ENCODE measurements at places on chromosomes 3 and 15.

- no peak for DNase-seq
Measured at GRCh38 chr3:133527081-133527715, 46.3 kb upstream of the CDV3 start.

DNA sequence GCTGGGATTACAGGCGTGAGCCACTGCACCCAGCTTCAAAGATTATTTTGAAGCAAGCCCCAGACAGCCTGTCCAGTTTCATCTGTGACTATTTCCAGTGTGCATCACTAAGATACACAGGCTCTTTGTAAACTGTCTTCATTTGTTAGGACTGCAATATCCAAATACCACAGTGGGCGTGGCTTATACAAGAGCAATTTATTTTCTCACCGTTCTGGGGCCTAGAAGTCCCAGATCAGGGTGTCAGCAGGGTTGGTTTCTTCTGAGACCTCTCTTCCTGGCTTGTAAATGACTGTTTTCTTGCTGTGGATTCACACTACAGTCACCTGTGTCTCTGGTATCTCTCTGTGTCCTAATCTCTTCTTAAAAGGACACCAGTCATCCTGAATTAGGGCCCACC, 59.7 kb downstream of the RLBP1 start:
- no peak for DNase-seq

GRCh38 chr15:98884894-98885293, 122.7 kb downstream of the PGPEP1L start:
- no peak for DNase-seq

DNA sequence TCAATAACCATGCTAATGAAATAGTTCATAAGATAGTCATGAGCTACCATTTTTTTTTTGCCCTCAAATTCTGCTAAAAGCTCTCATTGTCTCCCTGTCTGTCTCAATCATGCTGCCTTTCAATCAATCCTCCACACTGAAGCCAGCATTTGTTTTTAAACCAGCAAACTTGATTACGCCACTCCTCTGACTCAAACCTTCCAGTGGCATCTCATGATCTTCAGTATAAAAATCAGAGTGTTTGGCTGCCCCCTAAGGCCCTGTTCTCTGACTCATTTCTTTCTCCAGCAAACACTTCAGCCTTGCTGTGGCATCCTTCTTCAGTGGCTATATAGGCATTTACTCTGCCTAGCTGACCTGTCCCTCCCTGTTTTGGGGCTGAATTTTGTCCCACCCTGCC, 36.0 kb upstream of the EOMES start:
- no peak for DNase-seq

DNA sequence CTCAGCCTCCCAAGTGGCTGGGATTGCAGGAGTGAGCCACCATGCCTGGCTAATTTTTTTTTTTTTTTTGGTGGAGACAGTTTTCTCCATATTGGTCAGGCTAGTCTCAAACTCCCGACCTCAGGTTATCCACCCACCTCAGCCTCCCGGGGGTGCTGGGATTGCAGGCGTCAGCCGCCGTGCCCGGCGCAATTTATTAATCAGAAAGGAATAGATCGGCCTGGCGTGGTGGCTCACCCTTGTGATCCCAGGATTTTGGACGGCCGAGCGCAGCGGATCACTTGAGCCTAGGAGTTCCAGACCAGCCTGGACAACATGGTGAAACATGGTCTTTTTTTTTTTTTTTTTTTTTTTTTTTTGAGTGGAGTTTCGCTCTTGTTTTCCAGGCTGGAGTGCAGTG, 13.3 kb upstream of the GOLGA8M start:
- no peak for DNase-seq

DNA sequence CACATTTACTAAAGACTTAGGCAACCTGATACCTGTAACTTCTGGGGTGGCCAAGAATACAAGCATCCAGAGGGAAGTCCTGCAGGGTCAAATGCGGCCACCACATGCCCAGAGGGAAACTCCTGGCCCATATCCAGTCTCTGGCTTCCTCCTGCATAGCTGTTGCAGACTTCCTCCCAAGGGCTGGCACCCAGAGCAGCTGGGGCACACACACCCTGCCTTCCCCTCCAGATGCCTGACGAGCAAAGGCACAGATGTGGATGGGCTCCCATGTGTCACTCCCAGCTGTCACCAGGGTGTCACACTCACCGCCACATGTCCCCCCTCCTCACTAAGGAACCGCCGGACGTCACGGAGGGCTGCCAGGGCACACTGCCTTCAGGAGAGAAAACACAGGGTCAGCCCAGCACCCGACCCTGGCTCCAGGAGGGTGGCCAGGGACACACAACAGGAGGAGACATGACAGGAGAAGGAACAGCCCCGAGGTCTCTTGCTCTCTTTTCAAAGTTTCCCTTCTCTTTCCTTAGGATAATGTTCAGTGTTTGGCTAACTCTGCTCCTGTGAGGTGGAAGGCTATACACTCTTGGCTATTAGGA, 13.2 kb downstream of the PFKFB4 start:
- DNase-seq: no peak

DNA sequence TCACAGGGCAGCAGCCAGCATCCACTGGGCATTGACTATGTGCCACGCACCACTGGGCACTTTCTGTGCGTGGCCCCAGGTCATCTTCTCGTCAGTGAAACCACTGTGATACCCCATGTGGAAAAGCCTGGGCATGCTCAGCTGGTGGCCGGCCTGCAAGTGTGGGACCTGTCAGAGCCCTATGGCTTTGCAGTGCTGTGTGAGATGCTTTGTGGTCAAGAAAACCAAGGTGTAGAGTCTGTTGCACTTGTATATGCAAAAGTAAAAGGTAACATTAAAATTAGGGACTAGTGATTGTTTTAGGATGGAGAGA, 69.5 kb downstream of the PGPEP1L start:
- no peak for DNase-seq

DNA sequence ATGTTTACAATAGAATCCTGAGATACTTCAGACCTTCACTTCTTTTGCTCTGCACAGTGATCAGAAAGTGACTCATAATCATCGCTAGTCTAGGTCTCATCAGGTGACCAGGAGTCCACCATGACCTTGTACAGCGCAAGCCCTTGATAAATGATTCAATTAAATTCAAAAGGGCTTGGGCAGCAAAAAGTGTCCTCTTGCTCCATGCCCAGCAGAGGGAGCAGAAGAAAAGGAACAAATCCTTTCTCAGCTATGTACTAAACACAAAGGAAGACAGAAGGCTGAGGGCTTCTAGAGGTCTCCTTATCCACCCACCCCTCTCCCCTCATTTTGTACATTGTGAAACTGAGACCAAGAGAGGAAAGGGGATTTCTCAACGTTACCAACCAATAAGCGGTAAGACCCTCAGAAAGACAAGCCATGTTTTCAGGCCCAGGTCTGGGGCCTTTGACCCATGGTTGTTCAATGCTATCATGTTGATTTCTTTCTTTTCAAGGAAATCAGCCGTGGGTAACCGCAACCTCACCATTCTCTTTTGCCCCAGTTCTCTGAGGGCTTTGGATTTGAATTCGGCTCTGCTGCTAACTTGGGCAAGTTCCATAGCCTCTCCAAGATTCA, 74.8 kb downstream of the AQP9 start:
- no peak for DNase-seq

- DNase-seq: no peak
Measured at GRCh38 chr3:153165261-153165681, 3.2 kb downstream of the RAP2B start.

- DNase-seq: no peak
Measured at GRCh38 chr3:47370887-47371697, 9.7 kb upstream of the PTPN23 start.

Data from stimulated activated CD8-positive, alpha-beta memory T cell treated with anti-CD3 and anti-CD28 coated beads, Interleukin-4, amount 100 ng/mL, for 1 hour (primary cell).